ENCODE measurements at places on chromosomes 5 and 9. TPM values are rescaled to one million over a fixed set of nuclear protein-coding genes. Genes with fewer than 3 reads are reported as not detected.

DNA sequence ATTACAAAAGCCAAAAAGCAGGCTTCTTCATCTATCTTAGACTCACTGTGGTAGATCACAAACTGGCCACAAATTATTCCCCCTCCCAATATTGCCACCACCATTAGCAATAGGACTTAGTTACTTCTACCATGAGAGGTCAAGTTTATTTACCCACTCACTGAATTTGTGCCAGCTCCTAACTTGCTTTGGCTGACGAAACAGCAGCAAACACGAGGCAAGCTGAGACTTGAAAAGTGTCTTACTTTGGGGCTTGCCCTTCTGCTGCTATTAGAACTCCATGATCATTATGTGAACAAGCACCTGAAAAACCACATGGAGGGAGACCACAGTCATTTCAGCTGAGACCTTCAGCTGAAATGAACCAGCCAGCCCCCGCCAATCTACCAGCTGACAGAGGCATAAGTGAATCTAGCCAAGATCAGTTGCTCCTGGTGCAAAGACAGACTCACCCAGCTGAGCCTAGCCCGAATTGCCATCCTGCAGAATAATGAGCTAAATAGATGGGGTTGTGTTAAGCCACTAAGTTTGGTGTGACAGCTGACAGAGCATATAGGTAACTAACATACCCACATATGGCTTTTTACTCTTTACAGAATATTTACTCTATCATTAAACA lies 5.7 kb downstream of the WDR41 start:
- DNase-seq: peak; percentile 93

- peak; percentile 88 for DNase-seq
Observed at GRCh38 chr9:135926402-135927194, 19.3 kb upstream of the CAMSAP1 start.

- no peak for DNase-seq
Observed at GRCh38 chr9:137919095-137919465, 41.5 kb downstream of the CACNA1B start.

DNA sequence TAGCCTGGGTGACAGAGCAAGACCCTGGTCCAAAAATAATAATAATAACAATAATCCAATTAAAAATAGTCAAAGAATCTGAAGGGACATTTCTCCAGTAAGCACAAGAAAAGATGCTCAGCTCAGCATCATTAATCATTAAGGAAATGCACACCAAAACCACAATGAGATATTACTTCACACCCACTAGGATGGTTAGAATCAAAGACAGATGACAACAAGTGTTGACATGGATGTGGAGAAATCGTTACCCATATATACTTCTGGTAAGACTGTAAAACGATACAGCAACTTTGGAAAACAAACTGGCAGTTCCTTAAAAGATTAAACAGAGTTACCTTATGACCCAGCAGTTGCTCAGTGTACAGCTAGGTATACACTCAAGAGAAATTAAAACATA lies 5.3 kb upstream of the FANCG start:
- no peak for DNase-seq

GRCh38 chr5:140108093-140109017 lies 5.6 kb upstream of the PURA start:
- peak; percentile 62 for DNase-seq

The HTR1A gene
- not detected for total RNA-seq
